ENCODE measurements at places on chromosomes 3 and 15.

DNA sequence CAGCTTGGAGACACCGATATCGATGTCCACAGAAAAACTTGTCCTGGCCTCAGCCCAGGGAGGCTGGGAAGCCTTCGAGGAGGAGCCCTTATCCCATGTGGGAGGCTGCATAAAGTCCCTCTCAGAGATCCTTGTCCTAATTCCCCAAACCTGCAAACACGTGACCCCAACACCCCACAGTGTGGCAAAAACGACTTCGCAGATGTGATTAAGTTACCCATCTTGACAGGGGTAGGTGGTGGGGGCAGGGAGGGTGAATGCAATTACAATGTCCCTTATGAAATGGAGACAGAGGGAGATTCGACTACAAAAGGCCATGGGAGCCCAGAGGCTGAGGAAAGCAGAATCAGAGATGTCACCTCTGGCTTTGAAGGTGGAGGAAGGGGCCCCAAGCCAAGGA lies 2.3 kb upstream of the TLR9 start:
- no peak for DNase-seq

GRCh38 chr15:79977431-79978054 lies 6.5 kb upstream of the BCL2A1 start:
- DNase-seq = no peak

- no peak for DNase-seq
Measured at GRCh38 chr3:31918179-31919150, 62.6 kb downstream of the OSBPL10 start.

- DNase-seq = no peak
Measured at GRCh38 chr15:70765504-70766281, 2.3 kb upstream of the UACA start.

GRCh38 chr15:41423979-41424659 lies 7.2 kb downstream of the RTF1 start:
- DNase-seq = no peak

GRCh38 chr3:59153648-59154047 lies 103.8 kb upstream of the CFAP20DC start:
- no peak for DNase-seq

GRCh38 chr3:170387950-170388349 lies 30.4 kb downstream of the SKIL start:
- DNase-seq = no peak

DNA sequence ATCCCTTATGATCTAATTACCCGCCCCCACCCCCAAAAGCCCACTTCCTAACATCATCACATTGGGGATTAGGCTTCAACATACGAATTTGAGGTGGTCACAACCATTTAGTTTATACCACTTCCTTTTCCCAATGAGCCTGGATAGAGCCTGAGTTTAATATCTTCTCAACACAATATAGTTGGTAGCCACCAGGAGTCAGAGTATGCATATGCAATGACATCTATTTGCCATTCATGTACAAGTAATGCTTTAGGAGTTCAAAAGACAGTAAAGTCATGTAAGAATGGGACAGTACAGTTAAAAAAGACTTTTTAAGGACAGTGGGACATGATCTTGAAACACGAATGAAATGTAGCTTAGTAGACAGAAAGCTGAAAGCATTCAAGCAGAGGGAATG lies 172.4 kb downstream of the DCLK3 start:
- DNase-seq = no peak

DNA sequence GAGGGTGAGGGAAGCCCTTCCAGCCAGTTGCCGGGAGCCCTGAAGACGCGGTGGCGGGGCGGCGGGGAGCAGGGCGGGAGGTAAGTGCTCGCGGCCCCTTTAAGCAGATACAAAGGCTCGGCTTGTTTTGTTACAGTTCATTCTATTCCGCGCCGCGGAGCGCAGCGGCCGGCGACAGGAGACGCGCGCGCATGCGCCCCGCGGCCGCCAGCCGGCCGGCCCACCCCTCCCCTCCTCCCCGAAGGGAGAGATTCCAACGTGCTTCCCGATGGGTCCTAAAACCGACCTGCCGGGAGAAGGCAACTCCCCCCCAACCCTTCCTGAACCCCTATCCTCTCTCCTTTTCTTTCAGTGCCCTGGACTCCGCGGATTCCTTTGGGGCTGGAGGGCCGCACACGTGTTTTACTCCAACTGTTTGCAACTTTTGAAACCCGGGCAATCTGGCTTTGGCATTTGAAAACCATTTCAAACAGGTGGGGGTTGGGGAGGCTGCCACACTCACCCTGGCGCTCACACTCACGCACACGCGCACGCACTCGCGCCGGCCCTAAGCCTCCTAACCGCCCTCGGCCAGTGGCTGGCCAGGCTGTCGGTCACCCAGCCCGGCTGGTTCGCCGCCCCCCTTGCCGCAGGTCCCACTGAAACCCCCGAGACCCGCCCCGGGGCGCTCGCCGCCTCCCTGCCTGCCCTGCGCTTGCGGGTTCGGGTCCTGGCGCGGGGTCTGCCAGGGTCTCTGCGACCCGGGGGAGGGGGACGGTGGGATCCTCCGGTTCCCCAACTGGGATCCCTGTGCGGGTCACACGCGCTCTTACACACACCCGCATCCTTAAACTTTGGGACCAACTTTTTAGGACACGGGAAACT lies at the start of gene MAGI1:
Gene MAGI1, minus strand, starts transcription at position 193 of the 864 bp plus-strand sequence. CDS start 610 bp downstream, outside the sequence.
- peak; percentile 87 for DNase-seq

GRCh38 chr3:187319699-187320302 lies 28.3 kb upstream of the MASP1 start:
- DNase-seq = peak; percentile 20

- DNase-seq = no peak
Measured at GRCh38 chr15:31274496-31275330, 51.9 kb upstream of the KLF13 start.

DNA sequence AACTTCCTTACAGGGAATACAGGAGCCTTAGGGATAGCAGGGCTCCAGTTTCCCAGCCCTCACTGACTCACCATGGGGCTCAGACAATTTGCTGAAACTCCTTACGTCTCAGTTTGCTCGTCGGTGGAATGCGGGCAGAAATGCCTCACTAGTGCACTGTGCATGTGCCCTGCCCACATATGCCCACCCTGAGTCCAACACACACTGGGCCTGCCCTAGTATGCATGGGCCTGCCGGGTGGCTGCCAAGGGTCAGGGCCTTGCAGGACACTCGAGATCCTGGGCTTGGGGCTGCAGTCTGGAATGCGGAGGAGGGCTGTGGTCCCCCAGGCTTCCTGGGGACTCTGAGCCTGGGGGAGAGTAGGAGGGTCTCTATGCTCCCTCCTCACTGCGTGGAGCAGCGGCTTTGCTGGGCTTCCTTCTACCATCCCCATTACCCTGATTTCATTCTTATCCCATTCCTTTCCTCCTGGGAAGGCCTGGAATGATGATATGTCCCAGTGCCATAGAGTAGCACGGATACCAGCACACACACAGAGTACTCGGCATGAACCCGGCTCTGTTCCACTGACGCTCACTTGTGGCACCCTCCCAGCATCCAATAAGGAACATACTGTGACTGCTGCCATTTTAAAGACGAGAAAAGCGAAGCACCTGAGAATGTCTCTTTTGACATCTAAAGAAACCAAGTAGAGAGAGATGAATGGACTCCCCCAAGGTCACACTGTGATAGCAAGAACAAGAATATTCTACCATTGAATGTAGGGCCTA lies 124.2 kb downstream of the ASB7 start:
- no peak for DNase-seq

GRCh38 chr15:85337425-85338074 lies 42.9 kb upstream of the AKAP13 start:
- no peak for DNase-seq

DNA sequence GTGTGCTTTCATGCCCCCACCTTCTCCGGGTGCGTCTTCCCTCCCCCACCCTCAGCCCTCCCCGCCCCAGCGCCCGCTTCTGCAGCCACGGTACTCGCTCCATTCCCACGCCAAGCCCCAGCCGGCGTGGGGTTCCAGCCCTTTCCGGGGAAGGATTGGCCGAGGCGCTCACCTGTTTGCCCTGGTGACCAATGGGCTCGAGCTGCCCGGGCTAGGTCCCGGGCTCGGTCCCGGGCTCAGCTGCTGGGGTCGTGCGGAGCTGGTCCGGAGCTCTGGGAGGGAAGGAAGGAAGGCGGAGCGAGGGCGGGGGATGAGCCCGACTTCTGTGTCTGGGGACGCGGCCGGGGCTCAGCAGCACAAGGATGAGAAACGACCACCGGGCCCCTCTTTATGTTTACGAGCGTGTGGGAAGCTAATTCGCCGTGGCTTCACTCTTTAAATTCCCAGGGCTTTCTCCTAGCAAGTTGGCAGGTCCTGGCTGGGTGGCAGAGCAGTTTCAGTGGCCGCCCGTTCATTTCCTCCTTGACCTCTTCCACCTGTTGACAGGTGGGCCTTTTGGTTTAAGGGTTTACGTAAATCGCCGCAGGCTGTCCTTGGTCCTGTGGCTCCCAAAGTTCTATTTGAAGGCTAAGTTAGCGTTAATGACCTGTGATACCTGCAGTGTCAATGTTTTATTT lies at the start of gene IGSF10:
Gene IGSF10, minus strand, starts transcription at position 288 of the 677 bp plus-strand sequence. CDS start 2,352 bp downstream, outside the sequence.
- no peak for DNase-seq

GRCh38 chr3:37375184-37376127 lies 201.1 kb upstream of the LRRFIP2 start:
- DNase-seq = no peak

GRCh38 chr3:59406943-59407342 lies 357.1 kb upstream of the CFAP20DC start:
- no peak for DNase-seq

- DNase-seq = no peak
Measured at GRCh38 chr15:76954744-76955143, 23.2 kb downstream of the RCN2 start.

GRCh38 chr15:49901321-49901720 lies 217.7 kb downstream of the ATP8B4 start:
- no peak for DNase-seq

DNA sequence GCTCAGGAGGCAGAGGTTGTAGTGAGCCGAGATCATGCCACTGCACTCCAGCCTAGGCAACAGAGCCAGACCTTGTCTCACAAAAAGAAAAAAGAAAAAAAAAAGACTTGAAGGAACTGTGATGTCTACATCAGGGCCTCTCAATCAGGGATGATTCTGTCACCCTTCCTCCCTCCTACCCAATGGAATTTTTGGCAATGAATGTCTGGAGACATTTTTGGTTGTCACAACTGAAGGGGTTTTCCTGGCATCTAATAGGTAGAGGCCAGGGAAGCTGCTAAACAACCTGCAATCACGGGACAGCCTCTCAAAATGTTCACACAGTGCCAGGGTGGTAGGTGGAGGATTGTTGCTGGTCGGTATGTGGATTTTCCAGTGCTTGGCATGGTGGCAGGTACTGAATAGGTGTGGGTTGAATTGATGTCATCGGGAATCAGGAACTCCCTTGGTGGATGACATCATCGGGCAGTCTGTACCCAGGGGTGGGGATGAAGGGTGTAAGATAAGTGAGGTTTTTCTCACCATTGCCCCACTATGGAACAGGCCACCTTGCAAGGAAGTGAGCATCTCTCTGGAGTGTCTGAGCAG lies 71.3 kb downstream of the MESD start:
- no peak for DNase-seq

GRCh38 chr3:11643605-11644087 lies at the start of gene VGLL4:
Gene VGLL4, minus strand, starts transcription at chr3:11643915. Its CDS starts 397 bp downstream, at chr3:11643518.
- peak; percentile 89 for DNase-seq

DNA sequence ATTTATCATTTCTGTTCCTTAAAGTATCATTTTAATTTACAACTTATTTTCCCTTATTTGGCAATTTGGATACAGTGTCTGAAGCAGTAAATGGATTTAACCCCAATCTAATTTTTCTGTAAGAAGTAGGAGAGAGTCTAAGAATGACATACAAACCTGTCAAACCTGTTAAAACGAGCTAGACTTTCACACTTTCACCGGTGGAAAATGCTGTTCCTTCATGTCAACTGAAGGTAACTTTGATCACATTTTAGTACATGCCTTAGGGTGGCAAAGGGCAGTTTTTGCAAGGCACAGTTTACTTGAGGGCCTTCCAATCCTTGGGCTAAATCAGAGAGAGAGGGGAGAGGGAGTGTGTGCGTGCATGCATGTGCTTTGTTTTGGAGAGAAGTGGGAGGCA lies 221.4 kb downstream of the THSD4 start:
- no peak for DNase-seq

- no peak for DNase-seq
Measured at GRCh38 chr3:149235599-149236424, 14.2 kb upstream of the CP start.

- DNase-seq = no peak
Measured at GRCh38 chr3:56054844-56055243, 413.4 kb downstream of the ERC2 start.

DNA sequence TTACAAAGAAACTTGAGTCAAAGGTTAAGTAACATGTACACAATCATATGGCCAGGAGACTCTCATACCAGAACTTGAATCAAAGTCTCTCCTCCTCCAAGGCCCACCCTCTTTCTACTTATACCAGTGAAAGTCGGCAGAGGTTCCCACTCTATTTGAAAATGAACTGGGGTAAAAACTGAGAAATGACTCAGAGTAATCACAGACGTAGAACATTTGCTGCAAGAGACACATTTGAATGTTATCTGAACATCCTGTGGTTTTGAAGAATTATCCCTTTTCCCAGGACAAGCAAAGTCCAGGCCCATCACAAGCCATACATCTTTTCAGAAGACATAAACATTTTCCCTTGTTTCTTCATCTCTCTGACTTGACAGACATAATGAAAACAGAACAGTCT lies 55.8 kb downstream of the SHOX2 start:
- no peak for DNase-seq

DNA sequence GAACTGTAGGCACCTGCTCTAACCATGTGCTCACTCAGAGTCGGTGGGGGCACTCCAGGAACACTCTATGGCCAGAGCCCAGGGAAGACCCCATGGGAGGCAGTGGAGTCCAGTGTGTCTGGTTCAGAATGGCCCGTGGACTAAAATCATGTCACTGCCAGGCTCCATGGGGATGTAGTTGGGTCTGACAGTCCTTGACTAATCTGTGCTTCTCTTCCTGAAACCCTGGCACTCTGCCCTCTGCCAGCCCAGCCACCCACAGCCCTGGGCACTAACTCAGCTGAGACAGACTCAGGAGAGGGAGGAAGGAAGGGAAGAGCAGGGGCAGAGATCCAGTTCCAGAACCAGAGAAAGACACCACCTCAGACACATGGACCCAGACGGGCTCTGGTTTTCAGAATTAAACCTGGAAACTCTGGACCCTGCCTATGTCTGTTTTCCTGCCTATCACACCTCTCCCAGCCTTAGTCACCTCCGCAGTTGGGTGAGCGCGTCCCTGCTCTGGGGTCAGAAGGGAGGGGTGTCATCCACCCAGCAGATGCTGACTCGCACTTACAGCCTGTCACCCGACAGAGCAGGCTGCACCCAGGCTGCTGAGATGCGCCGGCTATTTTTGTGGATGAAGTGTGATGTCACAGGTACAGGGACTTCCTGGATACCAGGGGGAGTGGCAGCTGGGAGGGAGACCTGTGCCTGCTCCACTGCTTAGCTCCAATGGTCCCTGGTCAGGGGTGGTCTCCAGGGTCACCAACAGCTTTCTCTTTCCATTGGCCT lies 56.8 kb upstream of the INSYN1 start:
- DNase-seq = no peak

DNA sequence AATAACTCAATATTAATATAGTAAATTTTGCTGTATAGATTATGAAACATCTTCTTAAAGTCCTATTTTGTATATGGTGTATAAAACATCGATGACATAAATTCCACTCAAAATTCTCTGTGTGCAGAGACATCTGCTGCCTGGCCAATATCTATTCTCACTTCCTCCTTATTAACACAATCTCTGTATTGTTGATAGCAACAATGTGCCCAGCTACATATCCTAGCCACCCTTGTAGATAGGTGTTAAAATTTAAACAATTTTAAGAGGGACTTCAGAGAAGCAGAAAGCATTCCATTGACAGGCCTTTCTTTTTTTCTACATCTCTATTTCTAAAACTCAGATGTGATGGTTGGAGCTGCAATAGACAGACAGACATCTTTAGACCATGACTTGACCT lies 72.3 kb downstream of the FGF12 start:
- DNase-seq = no peak
